GOT3 (cell line): ENCODE measurements at places on chromosomes 4 and X.

DNA sequence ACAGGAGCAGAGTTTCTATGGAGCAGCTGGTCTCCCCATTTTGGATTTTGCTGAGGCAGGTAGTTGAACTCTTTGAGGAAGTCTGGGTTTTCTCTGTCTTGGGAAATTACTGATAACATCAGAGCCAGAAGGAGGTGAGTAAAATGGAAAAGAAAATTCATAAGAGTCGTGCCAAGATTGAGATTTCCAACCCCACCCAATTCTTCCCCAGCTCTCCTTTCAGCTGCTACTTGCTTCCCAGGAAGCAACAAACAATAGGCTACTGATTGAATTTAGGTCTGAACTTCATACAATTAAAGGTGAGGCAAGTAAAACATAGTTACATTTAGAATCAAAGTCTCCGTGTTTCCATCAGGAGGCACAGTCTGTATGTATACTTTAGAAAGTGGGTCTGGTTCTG, 54.6 kb upstream of the EOLA2 start:
- no peak for DNase-seq

DNA sequence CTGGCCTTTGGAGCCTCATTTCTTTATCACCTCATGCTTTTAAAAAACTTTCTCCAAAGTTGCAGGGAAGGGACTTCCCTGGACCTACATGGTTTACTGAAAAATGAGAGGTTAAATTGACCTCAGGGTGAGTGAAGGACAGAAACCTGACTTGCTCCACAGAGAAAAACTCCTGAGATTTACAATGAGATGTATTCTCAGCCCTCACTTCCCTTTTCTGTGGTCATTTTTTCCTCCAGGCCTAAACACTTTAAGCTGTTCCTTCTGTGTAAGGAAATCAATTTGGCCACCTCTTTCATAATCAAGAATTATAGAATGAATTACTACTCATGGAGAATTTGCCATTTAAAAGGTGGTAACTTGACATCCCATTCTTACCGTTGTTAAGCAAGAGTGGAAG, 77.9 kb downstream of the HPGD start:
- DNase-seq: no peak

DNA sequence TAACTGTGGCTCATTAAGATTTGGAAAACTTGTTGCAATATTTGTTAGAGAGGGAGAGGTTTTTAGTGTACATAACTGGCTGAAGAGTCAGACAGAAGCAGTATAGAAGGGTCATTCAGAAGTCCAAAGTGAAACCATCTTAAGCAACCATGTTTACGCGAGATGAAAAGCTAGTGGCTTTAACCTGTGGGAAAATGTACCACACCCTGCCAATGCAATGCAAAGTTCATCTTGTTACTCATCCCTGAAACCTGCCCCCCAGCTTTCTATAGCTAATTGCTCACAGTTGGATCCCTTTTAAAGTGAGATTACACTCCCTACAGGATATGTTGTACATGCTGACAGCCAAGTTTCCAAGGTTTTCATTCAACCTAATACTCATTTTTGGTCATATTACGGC, 96.7 kb upstream of the RAPGEF2 start:
- DNase-seq: no peak

GRCh38 chr4:159542296-159542695, 439.4 kb downstream of the RAPGEF2 start:
- no peak for DNase-seq

DNA sequence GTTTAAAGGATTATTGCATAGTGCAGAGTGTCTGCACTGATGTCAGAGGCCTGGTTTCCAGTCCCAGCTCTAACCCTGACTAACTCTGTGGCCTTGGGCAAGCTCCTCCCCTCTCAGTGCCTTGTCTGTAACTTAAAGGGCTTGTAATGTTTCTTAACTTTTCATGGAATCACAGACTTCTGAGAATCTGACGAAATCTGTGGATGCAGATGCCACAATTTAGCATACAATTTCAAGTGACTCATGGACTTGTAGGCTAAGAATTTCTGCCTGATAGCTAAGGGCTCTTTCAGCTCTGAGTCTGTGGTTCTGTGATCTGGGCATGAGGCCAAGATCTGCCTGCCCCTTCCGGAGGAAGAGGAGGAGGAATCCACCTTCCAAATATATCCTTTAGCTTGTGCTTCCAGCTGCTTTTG, 236.9 kb downstream of the AR start:
- no peak for DNase-seq

- no peak for DNase-seq
Observed at GRCh38 chrX:31353095-31353494, 281.3 kb upstream of the FTHL17 start.

DNA sequence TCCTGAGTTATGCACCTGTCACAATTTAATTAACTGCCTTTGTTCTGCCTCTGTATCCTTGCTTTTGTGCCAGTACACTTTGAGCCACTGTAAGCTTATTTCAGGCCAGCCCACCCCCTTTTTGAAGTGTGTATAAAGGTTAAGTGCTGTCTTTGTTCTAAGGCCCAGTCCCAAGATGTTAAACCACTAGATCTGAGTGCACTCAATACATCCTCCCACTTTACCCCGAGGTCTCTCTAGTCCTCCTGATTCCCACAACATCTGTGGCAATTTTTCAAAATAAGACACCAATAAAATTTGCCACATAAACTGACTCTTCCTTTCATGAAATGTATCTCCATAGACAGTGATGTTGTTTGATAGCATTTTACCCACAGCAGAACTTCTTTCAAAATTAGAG, 124.1 kb upstream of the SPIN4 start:
- DNase-seq: no peak

- no peak for DNase-seq
Observed at GRCh38 chr4:185479507-185479971, 8.0 kb upstream of the CCDC110 start.

- no peak for DNase-seq
Observed at GRCh38 chrX:96722781-96723180, 38.1 kb downstream of the DIAPH2 start.

GRCh38 chrX:40853004-40853815, 117.9 kb upstream of the MED14 start:
- DNase-seq: no peak

DNA sequence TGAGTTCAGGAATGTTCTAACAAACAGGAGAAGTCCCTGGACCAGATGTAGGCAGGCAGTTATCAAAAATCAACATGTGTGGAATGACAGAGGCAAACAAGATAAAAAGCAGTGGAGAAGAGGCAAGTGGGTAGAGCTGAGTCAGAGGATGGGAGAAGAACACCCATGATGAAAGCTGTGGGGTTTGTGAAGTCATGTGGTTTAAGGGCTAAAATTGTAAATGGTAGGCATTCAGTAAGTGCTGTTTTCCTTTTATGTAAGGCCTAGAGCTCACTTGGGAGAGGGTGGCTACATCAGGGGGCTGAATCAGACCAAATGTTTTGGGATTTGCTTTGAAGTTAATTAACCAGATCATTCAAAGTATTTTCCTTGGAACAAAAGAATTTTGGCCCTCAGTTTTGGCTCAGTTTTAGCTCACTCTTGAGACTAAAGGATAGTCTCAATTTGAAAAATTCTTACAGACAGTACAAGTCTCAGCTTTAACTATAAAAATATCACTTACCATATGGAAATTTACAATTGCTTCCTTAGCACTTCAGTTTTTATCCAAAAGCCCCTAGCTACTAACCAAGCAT, 114.5 kb upstream of the PCDH7 start:
- no peak for DNase-seq

- no peak for DNase-seq
Observed at GRCh38 chr4:168472920-168473319, 7.4 kb downstream of the DDX60L start.

- DNase-seq: no peak
Observed at GRCh38 chrX:108235986-108236385, 144.4 kb downstream of the ATG4A start.

GRCh38 chr4:185183622-185184281, 20.0 kb downstream of the CFAP97 start:
- no peak for DNase-seq

DNA sequence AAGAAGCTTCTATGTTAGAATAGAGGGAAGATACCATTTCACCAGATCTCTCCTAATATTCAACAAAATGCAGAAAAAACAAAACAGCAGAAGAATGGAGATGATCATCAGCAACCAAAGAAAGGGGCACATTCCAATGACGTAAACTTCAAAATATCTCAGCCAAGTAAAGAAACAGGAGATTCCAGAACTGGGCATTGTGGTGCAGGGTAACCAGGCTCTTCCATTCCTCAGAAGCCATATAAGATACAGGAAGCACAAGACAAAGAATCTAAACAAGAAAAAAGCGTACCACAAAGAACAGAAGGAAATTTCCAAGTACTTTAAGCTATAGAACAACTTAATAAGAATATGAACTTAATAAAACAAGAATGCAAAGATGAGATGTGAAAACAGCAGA, 6.9 kb upstream of the ARMCX4 start:
- DNase-seq: no peak

DNA sequence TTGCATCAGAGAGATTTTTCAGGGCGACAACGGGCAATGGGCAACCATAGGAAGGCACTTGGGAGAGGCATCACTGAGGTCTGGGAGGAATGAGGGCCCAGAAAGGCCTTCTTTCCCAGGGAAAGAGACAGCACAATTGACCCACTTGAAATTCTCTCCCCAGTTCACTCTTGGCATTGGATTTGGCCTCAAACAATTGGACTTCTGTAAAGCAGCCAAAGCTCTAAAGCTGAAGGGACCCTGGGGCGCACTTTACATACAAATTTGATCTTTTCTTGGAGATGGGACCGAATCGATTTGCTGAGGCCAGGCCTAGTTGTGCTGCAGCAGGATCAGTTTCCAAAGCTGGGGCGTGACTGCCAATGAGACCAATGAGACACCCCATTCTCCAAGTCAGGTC, 3.2 kb downstream of the ARHGAP36 start:
- DNase-seq: no peak

DNA sequence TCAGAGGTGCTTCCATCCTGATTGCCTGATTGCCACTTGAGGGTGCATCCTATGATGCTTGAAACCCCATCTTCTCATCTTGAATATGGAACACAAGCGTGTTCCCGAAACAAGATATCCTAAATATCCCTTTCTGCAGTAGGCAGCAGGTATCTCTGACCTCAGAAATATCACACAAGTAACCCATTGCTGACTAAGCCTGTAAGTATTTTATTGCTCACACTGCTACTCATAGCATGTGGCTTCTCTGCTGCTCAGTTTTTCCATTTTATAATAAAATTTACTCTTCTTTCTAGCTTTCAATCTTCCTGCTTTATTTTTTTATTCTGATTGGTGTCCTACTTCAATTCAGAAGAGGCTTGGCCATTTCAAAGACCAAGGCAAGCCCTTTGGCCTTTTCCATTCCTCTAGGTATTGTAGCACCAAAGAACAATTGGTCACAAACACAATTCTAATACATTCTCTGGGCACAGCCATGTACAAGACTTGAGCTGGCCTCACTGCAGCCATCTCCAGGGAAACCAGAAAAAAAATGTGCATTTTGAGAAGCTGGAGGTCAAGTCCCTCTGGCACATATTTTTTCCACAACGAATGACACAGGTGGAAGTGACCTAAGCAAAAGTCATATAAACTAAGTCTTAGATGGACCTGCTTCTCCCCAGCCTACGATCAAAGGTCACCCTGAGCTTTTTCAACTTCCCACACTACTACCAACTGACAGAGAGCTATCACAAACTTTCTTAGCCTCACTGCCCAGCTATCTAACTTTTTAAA, 107.0 kb downstream of the OR13H1 start:
- DNase-seq: no peak

DNA sequence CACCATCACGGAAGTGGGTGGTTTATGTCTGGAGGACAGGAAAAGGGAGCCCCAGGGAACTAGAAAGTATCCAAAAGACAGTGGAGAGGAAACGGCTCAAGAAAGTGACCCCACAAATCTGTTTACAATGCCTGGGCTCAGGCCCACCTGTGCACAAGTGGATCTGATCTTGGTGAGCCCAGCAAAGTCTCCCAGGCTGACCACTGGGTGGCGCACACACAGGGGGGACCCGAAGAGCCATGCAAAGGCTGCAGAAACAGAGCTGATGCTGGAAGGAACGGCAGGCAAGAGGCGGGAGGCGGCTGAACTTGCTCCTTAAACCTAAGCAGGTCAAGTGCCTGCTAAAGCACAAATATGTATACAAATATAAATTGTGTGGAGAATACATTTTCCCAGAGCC, 9.6 kb downstream of the HAUS7 start:
- DNase-seq: no peak

GRCh38 chrX:137424679-137425078, 141.2 kb upstream of the ZIC3 start:
- no peak for DNase-seq

DNA sequence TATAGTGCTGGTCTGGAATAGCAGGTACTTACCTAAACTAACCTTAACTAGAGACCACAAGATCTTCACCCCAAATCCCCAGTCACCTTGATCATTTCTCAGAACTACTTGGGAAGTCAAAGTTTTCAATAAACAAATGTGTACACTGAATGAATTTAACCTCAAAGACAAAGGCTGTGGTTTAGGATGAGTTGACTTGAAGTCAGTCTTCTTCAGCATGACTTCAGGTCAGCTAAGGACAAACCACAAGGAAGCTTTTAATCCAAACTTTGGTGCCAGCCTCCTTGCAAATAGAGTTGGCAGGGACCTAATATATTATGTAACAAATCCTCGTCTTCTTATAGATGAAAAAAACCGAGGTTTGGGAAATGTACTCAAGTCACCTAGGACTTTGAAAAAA, 21.2 kb upstream of the VCX2 start:
- DNase-seq: no peak

DNA sequence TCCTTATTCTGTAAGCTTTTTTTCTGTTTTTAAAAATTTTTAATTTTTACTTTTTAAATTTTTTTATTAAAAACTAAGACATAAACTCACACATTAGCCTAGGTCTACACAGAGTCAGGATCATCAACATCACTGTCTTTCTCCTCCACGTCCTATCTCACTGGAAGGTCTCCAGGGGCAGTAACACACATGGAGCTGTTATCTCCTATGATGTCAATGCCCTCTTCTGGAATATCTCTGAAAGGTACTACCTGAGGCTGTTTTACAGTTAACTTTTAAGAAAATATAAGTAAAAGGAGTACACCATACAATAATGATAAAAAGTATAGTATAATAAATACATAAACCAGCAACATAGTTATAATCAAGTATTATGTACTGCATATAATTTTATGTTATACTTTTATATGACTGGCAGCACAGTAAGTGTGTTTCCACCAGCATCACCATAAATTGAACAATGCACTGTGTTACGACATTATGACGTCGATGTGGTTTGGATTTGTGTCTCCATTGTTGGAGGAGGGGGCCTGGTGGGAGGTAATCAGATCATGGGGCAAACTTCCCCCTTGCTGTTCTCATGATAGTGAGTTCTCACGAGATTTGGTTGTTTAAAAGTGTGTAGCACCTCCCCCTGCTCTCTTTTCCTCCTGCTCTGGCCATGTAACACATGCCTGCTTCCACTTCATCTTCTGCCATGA, 21.3 kb downstream of the IL15 start:
- DNase-seq: no peak

DNA sequence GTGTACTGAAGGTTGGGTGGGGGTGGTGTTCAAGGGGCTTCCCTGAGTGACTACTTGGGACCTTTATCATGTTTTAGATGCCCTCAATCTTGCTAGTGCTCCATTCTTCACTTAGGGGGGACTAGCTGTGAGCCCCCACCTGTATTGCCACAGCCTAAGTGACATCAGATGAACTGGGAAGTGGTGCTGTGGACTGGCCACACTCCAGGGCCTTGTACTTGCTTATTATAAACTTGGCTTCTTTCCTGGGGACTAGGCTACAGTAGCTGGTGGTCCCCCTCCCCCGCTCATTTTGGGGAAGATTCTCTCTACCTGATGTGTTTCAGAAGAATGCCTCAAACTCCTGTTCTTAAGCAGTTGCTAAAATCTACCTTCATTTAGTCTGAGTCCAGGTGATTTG, 46.7 kb upstream of the WDR1 start:
- no peak for DNase-seq
